ENCODE measurements at places on chromosomes 2 and 18. TPM values are rescaled to one million over a fixed set of nuclear protein-coding genes. Genes with fewer than 3 reads are reported as not detected.

Gene RND3
- 136 TPM for polyA plus RNA-seq

Gene TTN
- polyA plus RNA-seq = 0.02 TPM

Gene HMSD
- polyA plus RNA-seq = 0.19 TPM

Gene POMC
- polyA plus RNA-seq = 0.17 TPM

Gene IL1R2
- not detected for polyA plus RNA-seq

Gene PRKAG3
- not detected for polyA plus RNA-seq

Gene PLGLB1
- polyA plus RNA-seq = 0.19 TPM

Gene CGREF1
- polyA plus RNA-seq = 1.3 TPM

Gene GLS
- polyA plus RNA-seq = 87.5 TPM

Gene PDCD1
- not detected for polyA plus RNA-seq

Gene FAM228A
- polyA plus RNA-seq = not detected

Gene RNF144A
- 0.47 TPM for polyA plus RNA-seq

Gene RUFY4
- not detected for polyA plus RNA-seq

Gene CCDC121
- 0.67 TPM for polyA plus RNA-seq

Gene KCNE4
- polyA plus RNA-seq = 6.8 TPM

Gene FNDC4
- polyA plus RNA-seq = 11.1 TPM

Gene SERPINB10
- not detected for polyA plus RNA-seq

Gene CFLAR
- 23.8 TPM for polyA plus RNA-seq

Gene DGKD
- polyA plus RNA-seq = 8.5 TPM

Gene CD28
- not detected for polyA plus RNA-seq

Gene FAM110C
- polyA plus RNA-seq = not detected

Gene RGPD4
- polyA plus RNA-seq = not detected

Gene DNAH7
- 0.16 TPM for polyA plus RNA-seq

Gene TDRD15
- polyA plus RNA-seq = not detected

Gene LYPD6
- polyA plus RNA-seq = 0.49 TPM

Gene ALK
- polyA plus RNA-seq = not detected
